ENCODE measurements at places on chromosomes 11 and 22. TPM values are rescaled to one million over a fixed set of nuclear protein-coding genes. Genes with fewer than 3 reads are reported as not detected.

GRCh38 chr22:37618072-37618656, 9.5 kb downstream of the GGA1 start:
- no peak overlapping the region for H3K4me3 ChIP-seq
- no peaks in the 10 kb centered on the region for H3K27me3 ChIP-seq
- no peak overlapping the region for H3K27ac ChIP-seq

ATXN10 gene
- 90.6 TPM for polyA plus RNA-seq

GRCh38 chr11:32069361-32070058, 21.4 kb upstream of the RCN1 start:
- no peaks in the 10 kb centered on the region for H3K4me1 ChIP-seq
- peaks cover 40% of the 10 kb centered on the region for H3K27me3 ChIP-seq
- no peaks in the 10 kb centered on the region for H3K36me3 ChIP-seq
- DNase-seq, result no peak

GRCh38 chr11:73177380-73177777, 35.3 kb upstream of the FCHSD2 start:
- DNase-seq, result no peak
- H3K27me3 ChIP-seq, result no peaks in the 10 kb centered on the region

GRCh38 chr11:114027926-114028325, 31.6 kb upstream of the ZBTB16 start:
- no peak overlapping the region for H3K27ac ChIP-seq
- H3K36me3 ChIP-seq, result no peaks in the 10 kb centered on the region
- DNase-seq, result no peak
- H3K27me3 ChIP-seq, result peaks cover 10% of the 10 kb centered on the region
- H3K4me3 ChIP-seq, result no peak overlapping the region

GRCh38 chr11:132763503-132763902, 768.8 kb downstream of the OPCML start:
- no peak for DNase-seq
- H3K36me3 ChIP-seq, result no peaks in the 10 kb centered on the region
- no peak overlapping the region for H3K4me3 ChIP-seq
- H3K27ac ChIP-seq, result no peak overlapping the region
- H3K27me3 ChIP-seq, result no peaks in the 10 kb centered on the region
- H3K4me1 ChIP-seq, result no peaks in the 10 kb centered on the region

GRCh38 chr11:63375434-63375833, 5.8 kb downstream of the SLC22A9 start:
- no peaks in the 10 kb centered on the region for H3K36me3 ChIP-seq
- no peak overlapping the region for H3K4me3 ChIP-seq
- no peak for DNase-seq
- H3K27me3 ChIP-seq, result no peaks in the 10 kb centered on the region

DNA sequence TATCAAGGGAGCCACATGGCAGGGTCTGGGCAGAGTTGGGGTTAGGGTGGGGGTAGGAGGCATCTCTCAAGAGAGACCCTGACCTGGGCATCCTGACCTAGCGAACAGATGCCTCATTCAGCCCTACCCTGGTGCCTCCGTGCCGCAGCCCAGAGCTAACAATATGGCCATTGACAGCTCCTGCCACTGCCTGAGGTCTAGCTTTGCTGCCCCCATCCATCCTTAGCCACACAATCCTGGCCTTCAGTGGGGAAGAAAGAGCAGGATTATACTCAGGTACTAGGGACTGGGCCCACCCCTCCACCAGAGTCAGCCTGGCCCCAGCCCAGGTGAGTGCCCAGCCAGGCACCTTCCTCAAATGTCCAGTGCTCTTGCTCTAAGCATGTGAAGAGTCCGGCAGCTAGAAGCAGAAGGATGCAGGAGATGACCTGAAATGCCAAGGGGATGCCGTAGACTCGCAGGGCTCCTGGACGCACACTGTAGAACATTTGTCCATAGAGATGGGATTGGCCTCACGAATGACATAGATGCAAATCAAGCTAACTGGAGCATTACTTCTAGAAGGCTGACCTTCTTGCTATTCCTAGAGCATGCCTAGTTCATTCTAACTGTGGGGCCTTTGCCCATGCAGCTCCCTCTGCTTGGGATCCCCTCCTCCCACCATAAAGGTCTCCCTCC, 13.3 kb upstream of the SERPINH1 start:
- no peaks in the 10 kb centered on the region for H3K36me3 ChIP-seq
- H3K27me3 ChIP-seq, result no peaks in the 10 kb centered on the region
- H3K27ac ChIP-seq, result no peak overlapping the region
- DNase-seq, result no peak
- H3K4me1 ChIP-seq, result peaks cover 7% of the 10 kb centered on the region

PLCB3 gene
- 115 TPM for polyA plus RNA-seq

- H3K36me3 ChIP-seq, result no peaks in the 10 kb centered on the region
- no peak overlapping the region for H3K4me3 ChIP-seq
- no peaks in the 10 kb centered on the region for H3K27me3 ChIP-seq
- no peak for DNase-seq
- H3K4me1 ChIP-seq, result no peaks in the 10 kb centered on the region
These were observed 246.1 kb upstream of the CHORDC1 start for GRCh38 chr11:90468923-90469322.

GRCh38 chr11:123851110-123851509, 34.4 kb downstream of the TMEM225 start:
- no peaks in the 10 kb centered on the region for H3K36me3 ChIP-seq
- no peak overlapping the region for H3K4me3 ChIP-seq
- H3K27me3 ChIP-seq, result no peaks in the 10 kb centered on the region
- H3K4me1 ChIP-seq, result no peaks in the 10 kb centered on the region

CHEK1 gene
- polyA plus RNA-seq, result 21.5 TPM

DNA sequence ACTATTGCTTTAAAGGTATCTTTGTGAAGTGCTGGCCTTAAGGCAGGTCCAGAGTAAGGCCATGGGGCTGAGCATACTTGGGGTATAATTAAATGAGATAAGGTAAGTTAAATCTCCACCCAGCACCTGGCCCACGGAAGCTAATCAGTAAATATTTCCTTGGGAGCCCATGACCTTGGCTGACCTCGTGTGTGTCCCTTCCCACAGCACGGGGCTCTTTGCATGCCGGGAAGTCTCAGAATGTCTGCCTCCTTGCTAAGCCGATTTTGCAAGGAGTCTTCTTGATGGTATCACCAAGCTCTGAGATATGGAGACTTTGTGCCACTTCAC, 46.5 kb downstream of the ADM start:
- DNase-seq, result peak; percentile 46
- no peaks in the 10 kb centered on the region for H3K36me3 ChIP-seq
- H3K27me3 ChIP-seq, result no peaks in the 10 kb centered on the region
- no peak overlapping the region for H3K4me3 ChIP-seq
- H3K27ac ChIP-seq, result peak overlapping the region; percentile 65

ACR gene
- 0.48 TPM for polyA plus RNA-seq

Measured in large intestine (tissue), 12 donors.